ENCODE measurements at places on chromosomes 2 and 18. TPM values are rescaled to one million over a fixed set of nuclear protein-coding genes. Genes with fewer than 3 reads are reported as not detected.

DNA sequence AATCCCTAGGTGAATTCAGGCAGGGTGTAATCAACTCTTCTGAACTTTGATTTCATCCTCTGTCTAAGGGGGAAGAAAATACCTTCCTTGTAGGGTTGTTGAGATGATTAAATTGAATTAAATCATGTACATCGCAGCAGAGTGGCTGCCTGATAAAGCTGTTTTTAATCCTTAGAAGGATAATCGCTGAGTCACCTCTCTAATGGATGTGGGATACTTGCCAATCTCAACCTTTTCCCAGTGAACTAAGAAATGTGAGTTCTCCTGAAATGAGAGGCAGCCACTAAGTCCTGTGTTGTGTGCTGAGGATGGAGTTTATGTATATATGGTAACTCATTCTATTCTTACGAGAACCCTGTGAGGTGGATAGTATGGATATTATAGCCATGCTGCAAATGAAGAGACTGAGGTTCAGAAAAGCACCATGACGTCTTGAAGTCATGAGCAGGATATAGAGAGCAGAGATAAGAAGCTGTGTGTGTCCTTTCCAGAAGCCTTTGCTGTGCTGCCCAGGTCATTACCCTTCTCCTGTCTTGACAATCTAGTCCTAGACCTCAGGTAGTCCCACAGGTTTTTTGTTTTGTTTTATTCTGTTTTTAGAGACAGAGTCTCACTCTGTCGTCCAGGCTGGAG, 93.3 kb downstream of the HNRNPLL start:
- DNase-seq: no peak

Gene GPR39
- total RNA-seq: 22.3 TPM

Gene PLGLB2
- 1.5 TPM for total RNA-seq

DNA sequence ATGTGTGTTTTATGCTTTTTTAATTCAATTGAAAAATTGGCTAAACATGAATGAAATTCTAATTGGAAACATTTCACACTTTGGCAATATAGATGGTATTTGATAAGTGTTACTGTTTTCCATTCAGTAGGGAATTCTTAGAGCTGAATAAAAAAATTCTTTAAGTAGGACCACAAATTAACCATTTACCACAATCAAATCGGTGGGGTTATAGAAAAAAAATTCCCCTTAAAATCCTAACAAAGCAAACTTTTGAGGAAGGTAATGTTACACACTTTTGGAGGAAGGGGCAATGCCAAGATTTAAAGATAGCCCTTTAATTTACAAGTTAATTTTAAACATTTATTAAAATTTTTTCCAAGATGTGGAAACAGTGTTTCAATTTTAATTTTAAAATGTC, 279.0 kb upstream of the FIGN start:
- no peak for DNase-seq

DNA sequence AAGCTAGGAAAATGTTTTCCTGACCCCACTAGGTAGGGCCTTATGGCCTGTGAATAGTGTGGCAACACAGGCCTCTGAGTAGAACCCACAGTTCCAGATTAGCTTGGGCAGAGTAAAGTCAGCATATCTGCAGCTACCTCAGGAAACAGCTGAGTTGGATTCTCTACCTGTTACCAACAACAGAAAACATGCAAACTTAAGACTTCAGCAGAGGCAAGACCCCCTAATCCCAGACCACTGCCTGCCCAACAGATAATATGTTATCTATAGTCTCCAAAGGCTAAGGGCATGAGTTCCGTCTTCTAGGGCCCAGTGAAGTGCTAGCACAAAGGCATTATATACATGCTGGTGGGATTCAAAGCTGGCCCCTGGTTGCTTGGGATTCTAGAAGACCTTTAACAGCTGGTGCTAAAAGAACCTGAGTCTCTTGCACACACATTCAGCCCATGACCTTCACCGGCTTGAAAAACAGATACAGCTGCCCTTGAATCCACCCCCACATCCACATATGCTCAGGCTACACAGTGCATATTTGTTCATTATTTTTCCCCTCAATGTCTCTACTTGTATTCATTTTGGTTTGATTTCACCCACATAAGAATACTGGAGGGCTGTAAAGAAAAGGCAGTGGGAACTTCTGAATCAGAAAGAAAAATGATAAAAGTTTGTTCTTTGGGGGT, 13.5 kb upstream of the UBXN4 start:
- no peak for DNase-seq

Gene ANKRD62
- 0.73 TPM for total RNA-seq

- peak; percentile 36 for DNase-seq
Observed at GRCh38 chr2:33134086-33134771, 187.5 kb downstream of the LTBP1 start.

Gene TRPM8
- total RNA-seq: not detected

DNA sequence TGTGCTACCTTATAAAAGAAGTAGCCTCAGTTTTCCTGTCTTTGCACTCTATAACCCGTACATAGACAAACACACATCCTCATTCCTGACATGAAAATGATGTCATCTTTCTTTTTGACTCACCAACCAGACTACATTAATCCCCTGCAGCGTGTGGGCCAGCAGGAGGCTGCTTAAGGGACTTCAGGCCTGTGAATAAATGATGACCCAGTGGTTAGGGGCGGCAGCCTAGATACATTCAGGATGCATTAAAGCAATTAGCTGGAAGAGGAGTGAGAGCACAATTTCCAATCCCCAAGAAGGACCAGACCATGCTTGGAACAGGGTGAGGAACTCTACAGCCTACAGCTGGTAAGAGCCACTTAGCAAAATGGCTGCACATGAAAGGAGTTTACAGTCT, 57.3 kb upstream of the KLF7 start:
- DNase-seq: no peak

DNA sequence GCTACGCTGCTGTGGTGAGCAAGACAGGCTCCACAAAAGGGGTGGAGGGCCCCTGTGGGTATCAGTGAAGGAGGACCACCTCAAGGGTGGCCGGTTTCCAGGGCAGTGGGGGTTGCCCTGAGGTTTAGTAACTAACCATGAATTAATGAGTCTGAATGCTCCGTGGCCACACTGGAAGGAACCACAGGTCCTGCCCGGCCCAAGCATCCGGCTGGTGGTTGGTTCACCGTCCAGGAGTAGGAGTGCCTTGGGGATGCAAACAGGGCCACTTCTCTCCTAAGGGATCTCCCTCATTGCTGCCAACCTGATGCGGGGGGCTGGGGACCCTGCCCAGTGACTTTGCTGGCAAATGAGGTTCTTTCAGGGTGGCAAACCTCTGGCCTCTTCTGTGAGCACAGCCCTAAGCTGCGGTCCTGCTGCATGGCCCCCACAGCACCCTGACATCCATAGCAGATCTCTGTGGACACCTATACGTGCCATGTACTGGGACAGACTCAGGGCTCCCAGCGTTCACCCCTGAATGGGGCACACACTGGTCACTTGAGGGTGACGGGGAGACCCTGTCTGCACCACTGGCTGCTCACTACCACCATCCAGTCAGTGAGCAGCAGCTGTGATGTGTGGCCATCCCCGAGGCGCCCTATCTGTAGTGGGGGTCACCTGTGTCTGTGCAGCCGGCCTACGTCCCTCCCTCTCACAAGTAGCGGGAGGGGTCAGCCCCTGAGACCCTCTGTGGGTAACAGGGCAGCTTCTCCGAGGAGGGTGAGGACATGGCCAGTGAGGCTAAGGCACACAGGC, 41.6 kb downstream of the HS6ST1 start:
- DNase-seq: peak; percentile 19

- no peak for DNase-seq
Observed at GRCh38 chr2:219531639-219532377, 11.8 kb downstream of the CHPF start.

Gene SNTG2
- total RNA-seq: 2.0 TPM

- no peak for DNase-seq
Observed at GRCh38 chr2:190093793-190094192, 31.3 kb upstream of the MSTN start.

GRCh38 chr2:42045848-42046748, 1.7 kb upstream of the PKDCC start:
- DNase-seq: peak; percentile 29

GRCh38 chr18:58321986-58322385, 278.0 kb downstream of the NEDD4L start:
- peak; percentile 80 for DNase-seq

DNA sequence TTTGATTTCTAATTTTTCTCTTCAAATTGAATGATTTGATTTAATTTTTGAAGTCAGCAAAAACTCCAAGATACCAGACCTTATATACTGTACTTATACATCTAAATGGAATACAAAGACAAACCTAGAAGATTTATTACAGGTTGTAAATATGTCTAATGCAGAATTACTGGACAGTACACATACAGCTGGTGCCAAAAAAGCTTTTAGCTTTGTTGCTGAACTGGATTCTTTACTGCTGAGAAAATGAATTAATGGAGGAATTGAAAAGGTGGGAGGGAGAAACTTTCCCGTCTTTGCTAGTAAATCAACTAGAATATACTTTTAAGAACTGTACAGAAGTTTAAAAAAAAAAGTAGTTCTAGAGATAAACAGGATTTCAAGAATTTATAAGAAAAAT, 17.5 kb downstream of the C1D start:
- no peak for DNase-seq

Gene CBLN2
- total RNA-seq: 1.1 TPM

Gene NXPH2
- total RNA-seq: not detected

DNA sequence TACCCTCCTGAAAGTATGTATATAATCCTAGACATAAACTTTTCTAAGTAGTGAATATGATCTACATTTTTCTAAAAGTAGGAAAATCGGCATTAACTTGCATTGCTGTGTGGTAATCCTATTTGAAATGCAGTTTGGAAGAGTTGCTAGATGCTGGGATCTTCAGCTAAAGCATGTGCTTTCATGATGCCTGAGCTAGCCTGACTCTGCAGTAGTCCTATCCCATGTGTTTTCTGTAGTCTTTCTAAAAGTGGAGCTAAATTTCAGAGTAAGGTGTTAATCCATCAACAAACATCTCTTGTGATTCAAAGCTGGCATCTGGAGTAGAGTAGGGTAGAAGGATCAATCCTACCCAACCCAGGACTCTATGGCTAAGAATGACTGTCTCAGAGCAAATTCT, 229.4 kb downstream of the THSD7B start:
- no peak for DNase-seq

Gene HOXD12
- not detected for total RNA-seq

Gene GULP1
- total RNA-seq: 9.6 TPM

DNA sequence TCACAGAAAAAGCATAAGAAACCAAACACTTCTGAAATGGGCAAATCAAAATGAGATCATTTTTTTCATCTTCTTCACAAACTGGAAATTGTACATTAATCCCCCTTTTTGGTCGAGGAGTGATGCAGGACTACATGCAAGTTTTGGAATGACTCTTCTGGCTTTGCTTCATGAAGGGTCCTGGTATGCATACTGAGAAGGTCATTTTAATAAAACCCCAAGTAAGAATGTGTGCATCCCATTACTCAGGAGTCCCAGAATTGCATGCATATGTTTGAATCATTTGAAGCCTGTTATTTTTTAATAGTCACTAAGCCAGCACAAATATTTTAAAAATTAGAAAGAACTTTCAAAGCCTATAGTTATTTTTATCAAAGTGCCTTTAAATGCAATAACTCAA, 16.7 kb upstream of the EHBP1 start:
- no peak for DNase-seq

DNA sequence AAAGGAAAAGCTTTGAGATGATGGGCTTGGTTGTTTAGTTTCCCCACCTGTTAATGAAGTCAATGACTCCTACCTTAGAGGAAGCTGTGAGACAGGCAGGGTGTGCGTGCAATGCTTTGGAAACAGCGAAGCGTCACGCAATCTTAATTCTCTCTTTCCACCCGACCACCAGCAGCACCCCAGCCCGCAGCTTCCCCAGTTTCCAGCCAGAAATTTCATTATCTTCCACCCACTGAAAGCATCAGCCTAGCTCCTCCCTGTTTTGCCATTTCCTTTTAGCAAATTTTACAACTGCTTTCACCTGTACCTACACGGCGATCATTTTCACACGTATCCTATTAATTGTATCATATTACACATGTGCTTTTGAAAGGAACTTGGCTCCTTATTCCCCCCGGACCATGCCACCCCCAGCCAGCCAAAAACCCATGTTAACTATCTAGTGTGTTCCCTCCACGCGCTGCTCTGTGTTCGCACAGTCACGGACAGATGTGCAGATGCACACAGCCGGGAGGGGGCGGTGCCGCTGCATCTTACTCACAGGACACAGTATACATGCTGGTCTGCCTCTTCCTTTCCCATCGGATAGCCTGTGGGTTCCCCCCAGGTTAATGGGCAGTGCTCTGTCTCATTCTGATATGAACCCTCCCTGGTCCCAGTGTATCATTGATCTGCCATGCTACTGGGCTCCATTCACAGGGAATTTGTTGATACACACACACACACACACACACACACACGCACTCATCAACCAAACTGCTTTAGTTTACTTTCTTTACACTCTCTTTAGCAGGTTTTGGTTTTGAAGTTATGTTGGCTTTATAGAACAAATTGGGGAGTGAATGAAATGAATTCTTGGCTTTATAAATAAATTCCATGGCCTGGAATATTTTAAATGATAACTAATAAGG, 22.4 kb downstream of the CYP27C1 start:
- DNase-seq: peak; percentile 87

DNA sequence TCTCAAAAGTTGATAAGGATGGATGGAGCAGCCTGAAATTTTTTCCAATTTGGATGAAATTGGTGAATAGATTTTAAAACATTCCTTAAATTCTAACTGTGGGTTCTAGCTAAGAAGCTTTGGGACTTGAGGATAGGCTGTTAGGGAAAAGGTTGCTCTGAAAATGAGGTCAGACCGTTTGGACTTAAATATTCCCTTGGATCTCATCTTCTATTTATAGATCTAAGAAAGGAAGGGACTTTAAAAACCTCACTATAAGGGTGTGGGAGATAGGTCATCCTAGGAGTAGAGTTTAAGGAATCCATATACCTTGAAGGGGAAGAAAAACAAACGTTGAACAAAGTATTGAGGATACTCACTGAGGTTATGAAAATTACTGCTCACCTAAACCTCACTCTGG, 17.4 kb upstream of the SNORC start:
- no peak for DNase-seq

DNA sequence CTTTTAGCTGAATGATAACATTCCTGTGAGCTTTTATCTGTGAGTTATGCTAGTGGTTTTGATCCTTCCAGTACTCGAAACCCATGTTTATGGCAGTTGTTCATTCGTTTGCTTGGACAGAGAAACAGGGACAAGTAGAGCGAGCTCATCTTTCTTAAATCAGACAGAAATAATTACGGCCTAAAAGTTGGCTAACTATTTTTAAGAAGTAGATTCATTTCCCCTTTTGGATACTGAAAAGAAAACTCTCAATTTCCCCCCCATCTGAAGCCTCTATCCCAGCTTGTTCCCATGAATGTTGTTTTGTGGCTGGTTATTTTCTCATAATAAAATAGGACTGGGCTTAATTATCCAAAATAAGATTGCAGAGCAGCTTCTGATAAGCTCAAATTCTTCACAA, 67.1 kb downstream of the ANTXR1 start:
- DNase-seq: no peak

Gene LRP2
- total RNA-seq: not detected

Gene FIGLA
- total RNA-seq: not detected

Data from left colon (tissue), 2 donors.